Upper lobe of right lung (tissue), 1 donor: ENCODE measurements at places on chromosomes 2 and 18. TPM values are rescaled to one million over a fixed set of nuclear protein-coding genes. Genes with fewer than 3 reads are reported as not detected.
A peak's percentile ranks its signal among the peaks of the same experiment; 100 is the strongest.

DNA sequence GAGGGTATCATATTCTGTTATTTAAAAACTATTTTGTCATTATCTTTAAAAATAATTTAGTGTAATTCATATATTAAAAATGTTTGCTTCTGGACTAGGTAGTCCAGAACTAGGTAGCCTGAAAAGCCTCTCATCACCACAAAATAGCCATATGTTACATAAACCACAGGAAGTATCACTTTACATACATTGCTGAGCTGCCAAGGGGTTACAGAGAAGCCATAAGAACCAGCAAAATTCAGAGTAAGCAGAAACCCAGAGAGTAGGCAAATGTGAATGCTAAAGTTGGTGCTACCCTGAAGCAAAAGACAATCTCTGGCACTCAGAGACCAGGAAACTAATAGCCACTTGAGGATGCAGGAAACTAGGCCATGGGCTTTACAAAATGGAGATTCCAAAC, 60.9 kb downstream of the LOXHD1 start:
- DNase-seq = no peak

DNA sequence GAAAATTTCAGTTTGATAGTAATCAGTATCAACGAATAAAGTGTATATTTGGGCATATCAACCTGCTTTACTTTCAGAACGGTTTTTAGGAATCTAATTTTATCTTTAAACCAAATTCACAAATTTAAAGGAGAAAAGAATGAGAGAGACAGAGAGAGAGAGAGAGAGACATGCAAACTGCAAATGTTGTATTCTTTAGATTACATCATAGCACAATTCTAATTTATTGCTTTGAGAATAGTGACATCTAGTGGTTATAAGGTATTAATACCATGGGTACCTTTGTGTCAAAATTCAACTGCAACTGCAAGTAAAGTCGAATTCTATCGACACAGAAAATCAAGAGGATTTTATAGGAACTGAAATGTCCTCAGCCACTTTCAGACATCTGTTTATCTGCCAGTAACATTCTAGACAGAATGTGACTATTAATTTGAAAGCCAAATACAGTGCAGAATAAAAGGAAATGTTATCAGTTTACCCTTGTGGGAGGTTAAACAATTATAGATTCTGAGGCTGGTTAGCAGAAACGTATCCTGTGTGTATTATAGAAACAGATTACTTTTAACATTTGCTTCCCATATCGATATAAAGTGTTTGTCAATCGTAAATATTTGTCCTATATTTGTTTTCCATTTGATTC, 529.8 kb upstream of the VRK2 start:
- no peak for DNase-seq

- DNase-seq = no peak
Measured at GRCh38 chr2:101980368-101980767, 11.4 kb upstream of the IL1R2 start.

GRCh38 chr2:3466966-3467365, 52.4 kb downstream of the ADI1 start:
- DNase-seq = peak; percentile 29

ATP6V1B1 gene
- total RNA-seq = 2.1 TPM

TANC1 gene
- 60.4 TPM for total RNA-seq

TBC1D8 gene
- total RNA-seq = 19.9 TPM

EFHD1 gene
- 10.7 TPM for total RNA-seq

ADRA2B gene
- 0.14 TPM for total RNA-seq
